T-helper 2 cell (primary cell): ENCODE measurements at places on chromosomes 3 and 15.

DNA sequence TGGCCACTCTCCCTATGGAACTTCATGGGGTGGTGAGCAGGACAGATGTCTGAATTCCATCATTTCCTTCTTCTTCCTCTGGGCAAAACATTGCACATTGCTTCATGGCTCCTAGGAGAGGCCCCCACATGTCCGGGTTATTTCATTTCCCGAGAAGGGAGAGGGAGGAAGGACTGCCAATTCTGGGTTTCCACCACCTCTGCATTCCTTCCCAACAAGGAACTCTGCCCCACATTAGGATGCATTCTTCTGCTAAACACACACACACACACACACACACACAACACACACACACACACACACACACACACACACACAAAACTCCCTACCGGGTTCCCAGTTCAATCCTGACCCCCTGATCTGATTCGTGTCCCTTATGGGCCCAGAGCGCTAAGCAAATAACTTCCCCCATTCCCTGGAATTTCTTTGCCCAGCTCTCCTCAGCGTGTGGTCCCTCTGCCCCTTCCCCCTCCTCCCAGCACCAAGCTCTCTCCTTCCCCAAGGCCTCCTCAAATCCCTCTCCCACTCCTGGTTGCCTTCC is 1.9 kb downstream of the RHO start:
- no peak for DNase-seq

DNA sequence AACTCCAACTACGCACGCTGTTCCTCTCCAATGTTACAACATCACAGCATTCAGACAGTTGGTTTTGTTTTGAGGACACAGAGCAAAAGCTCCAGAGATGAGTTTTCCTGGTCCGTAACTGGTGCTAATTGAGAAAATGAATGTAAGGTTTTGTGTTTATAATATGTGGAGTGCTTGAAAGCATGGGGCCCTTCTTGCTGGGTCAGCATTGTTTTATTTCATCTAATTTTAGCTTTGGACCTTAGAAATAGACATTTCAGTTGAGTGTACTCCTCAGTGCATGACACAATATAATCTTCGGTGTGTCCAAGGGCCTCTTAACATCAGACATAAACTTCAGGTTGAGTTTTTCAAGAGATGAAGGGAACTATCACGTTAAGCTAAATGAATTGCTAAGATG is 37.1 kb downstream of the ANAPC13 start:
- no peak for DNase-seq

DNA sequence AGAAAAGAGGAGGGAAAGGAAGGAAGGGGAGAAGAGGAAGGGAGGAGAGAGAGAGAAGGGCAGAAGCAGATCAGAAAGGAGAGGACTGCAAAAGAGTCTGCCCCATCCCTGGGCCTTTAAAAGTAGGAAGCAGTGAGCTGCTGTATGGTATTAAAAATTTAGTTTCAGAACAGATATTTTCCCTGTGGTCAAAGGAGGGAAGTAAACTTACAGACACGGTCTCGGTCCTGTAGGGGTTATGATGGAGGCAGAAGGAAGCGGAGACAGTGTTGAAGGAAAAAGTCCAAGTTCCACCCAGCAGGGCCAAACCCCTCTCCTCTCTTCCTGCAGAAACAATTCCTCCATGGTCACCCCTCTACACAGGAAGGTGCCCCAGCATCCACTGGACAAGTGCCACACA is 122.0 kb upstream of the PROK2 start:
- DNase-seq, result no peak

DNA sequence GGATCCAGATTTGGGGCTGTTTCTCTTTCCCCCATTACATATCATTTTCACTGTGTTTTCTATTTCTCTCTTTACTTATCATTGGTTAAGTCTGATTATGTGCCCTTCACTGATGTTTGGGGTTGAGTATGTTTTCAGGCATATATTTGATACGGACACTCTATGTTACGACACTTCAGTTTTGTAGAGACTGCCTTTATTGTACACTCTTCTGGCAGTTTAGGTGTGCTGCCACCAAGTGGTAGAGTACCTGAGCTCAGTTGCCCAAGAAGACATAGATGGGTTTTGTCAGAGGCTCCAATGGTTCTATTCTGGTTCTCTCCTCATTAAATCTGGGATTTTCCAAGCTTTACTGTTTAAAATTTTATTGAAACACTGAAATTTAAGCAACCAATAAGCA is 255.0 kb upstream of the ROPN1 start:
- peak; percentile 5 for DNase-seq

DNA sequence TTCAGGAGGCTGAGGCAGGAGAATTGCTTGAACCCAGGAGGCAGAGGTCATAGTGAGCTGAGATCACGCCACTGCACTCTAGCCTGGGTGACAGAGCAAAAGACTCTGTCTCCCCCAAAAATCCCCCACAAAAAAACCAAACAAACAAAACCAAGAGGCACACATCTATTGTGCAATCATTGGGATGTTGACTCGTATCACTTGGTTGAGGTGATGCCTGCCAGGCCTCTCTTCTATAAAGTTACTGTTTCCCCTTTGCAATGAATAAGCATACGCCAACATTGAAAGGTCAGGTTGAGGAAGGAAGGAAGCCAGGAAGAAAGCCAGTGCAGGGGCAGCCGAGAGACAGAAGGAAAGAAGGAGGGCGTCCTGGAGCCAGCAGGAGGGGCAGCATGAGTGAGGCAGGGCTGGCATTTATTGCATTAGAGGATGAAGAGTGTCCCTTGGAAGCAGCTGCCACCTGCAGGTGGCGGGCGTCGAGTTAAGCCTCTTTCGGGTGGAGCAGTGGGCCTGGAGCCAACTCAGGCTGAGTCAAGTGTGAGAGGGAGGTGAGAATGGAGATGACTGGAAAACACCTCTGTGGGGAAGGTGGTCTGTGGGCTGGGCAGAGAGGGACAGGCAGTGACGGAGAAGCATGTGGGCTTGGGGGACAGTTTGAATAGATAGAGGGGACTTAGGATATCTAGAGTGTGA is 8.3 kb upstream of the CSPG4 start:
- DNase-seq, result no peak

DNA sequence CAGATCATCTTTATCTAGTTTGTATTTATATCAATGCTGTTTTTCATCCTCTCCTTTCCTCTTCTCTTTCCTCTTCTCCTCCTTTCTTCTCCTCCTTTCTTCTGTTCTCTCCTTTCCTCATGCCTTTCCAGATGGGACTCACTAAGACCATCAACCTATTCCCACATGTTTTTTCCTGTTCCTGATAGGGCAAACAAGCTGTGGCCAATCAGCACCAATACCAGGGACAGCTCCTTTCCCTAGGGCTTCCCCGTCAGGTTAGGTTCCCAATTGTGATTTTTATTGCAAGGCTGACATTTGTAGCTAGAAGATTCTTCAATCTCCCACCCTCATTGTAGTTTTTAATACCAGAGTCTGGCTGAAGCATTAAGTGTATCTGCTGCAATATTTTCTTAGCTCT is 76.3 kb upstream of the COL8A1 start:
- no peak for DNase-seq

GRCh38 chr3:28089527-28089897 is 151.9 kb upstream of the CMC1 start:
- DNase-seq, result peak; percentile 4

DNA sequence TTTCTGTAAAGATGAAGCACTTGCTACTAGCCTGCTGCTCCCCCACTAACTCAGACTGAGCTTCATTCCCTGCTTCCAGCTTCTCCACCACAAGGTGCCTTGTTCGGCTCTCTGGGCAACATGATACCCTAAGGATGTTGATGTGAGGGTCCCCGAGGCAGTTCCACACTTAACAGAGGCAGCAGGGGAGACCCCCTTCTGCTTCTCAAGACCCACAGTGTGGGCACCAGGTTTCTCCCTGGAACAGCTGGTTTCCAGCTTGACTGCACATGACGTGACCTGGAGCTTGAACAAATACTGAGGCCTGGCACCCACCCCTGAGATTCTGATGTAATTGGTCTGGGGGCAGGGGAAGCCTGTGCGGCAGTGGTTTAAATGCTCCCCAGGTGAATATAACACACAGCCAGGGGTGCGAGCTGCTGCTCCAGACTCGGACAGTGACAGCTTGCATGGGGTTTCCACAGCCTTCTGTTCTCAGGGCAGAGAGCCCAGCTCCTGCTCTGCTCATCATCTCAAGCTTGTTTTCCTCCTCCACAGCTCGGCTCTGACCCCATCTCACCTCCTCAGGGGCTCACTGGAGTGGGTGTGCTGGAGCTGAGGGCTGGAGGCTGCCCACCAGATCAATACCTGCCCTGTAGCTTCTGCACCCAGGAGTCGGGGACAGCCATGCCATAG is 95.0 kb upstream of the HACD2 start:
- DNase-seq, result no peak

GRCh38 chr3:111106993-111107661 is 35.5 kb downstream of the NECTIN3 start:
- DNase-seq, result no peak

GRCh38 chr3:34141841-34142337 is 343.5 kb downstream of the PDCD6IP start:
- no peak for DNase-seq
